ENCODE measurements at places on chromosomes 12 and 14.

DNA sequence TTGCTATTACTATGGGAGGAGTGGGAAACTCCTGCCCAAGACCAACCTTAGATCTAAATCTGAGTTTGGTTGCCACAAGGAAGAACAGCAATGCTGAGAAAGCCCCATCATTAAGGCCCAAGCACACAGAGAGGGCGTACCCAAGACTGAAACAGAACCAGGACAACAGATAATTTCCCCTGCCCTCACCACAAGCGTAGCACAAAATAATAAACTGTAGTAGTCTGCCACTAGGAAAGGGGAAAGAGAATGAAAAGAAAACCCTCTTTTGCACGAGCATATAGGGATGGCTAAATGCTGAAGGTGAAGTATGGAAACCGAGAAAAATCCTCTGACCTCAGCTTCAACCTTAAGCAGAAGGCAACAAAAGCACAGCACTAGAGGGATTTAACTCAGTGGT, 76.5 kb upstream of the DHRS4 start:
- H3K36me3 ChIP-seq = no peaks in the 10 kb centered on the region
- no peaks in the 10 kb centered on the region for H3K27me3 ChIP-seq
- no peaks in the 10 kb centered on the region for H3K4me1 ChIP-seq
- H3K4me3 ChIP-seq = no peak overlapping the region
- no peak overlapping the region for H3K27ac ChIP-seq
- no peak for DNase-seq

- H3K36me3 ChIP-seq = no peaks in the 10 kb centered on the region
- H3K4me1 ChIP-seq = no peaks in the 10 kb centered on the region
- H3K27me3 ChIP-seq = no peaks in the 10 kb centered on the region
- H3K4me3 ChIP-seq = no peak overlapping the region
- H3K27ac ChIP-seq = no peak overlapping the region
These were observed 1.3 kb upstream of the TEAD4 start for GRCh38 chr12:2957816-2958431.

GRCh38 chr12:55073043-55074022, 52.9 kb upstream of the OR9K2 start:
- no peaks in the 10 kb centered on the region for H3K27me3 ChIP-seq
- no peak overlapping the region for H3K4me3 ChIP-seq
- H3K27ac ChIP-seq = no peak overlapping the region
- no peaks in the 10 kb centered on the region for H3K36me3 ChIP-seq
- no peaks in the 10 kb centered on the region for H3K4me1 ChIP-seq
- DNase-seq = peak; percentile 72

GRCh38 chr14:34147461-34147860, 196.6 kb upstream of the EGLN3 start:
- no peak for DNase-seq
- no peaks in the 10 kb centered on the region for H3K4me1 ChIP-seq
- H3K27me3 ChIP-seq = no peaks in the 10 kb centered on the region
- no peak overlapping the region for H3K4me3 ChIP-seq
- no peak overlapping the region for H3K27ac ChIP-seq
- H3K36me3 ChIP-seq = no peaks in the 10 kb centered on the region

GRCh38 chr14:99300190-99300589, 28.2 kb upstream of the BCL11B start:
- no peak for DNase-seq
- no peaks in the 10 kb centered on the region for H3K36me3 ChIP-seq
- no peaks in the 10 kb centered on the region for H3K4me1 ChIP-seq
- no peaks in the 10 kb centered on the region for H3K27me3 ChIP-seq
- no peak overlapping the region for H3K4me3 ChIP-seq

DNA sequence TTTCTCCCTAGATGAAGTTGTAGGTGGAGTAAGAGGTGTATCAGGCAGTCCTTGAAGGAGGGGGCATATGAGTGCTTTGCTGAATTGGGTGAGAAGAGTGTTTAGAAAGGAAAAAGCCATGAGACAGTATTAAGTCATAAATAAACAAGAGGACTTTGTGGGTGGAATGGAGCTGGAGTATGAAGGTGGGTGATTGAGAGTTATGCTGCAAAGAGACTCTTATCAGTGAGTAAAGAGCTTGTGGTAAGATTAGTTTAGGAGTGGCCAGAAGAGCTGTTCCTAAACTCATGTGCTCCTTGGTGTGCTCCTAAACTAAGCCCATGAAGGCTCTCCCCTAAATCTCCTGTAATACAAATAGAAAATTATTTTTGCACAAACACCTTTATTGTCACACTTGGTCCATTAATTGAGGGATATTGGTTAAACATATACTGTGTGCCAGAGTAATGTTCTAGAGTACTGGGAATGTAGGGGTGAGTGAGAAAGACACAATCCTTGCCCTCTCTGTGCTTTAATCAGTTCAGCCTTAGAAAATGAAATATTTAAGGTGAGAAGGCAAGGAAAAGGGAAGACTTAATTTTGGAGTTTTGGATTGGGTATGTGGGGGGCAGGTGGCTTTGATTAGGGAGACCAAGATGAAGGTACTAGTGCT, 9.8 kb downstream of the CHPT1 start:
- no peaks in the 10 kb centered on the region for H3K4me1 ChIP-seq
- no peak for DNase-seq
- no peaks in the 10 kb centered on the region for H3K27me3 ChIP-seq
- H3K27ac ChIP-seq = no peak overlapping the region
- H3K4me3 ChIP-seq = no peak overlapping the region

DNA sequence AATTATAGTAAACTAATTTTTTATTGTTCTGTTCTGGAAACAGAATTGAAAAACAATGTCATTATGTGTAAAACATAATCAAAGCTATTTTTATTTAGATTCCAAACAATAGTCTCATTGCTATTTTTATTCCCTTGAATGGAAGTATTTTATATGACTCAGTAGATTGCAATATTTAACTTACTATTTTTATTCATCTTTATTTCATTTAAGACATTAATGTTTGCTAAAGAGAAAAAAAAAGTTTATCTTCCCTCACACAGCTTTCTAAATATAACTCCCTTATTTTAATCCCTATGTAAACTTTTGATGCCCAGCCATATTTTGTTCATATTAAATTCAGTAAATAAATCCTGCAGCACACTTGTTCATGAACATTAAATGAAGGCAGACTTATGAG, 622.4 kb downstream of the SLC6A15 start:
- no peaks in the 10 kb centered on the region for H3K36me3 ChIP-seq
- no peak overlapping the region for H3K4me3 ChIP-seq
- H3K27me3 ChIP-seq = no peaks in the 10 kb centered on the region
- DNase-seq = no peak

GRCh38 chr12:94684416-94685142, 34.2 kb upstream of the TMCC3 start:
- no peak overlapping the region for H3K4me3 ChIP-seq
- no peaks in the 10 kb centered on the region for H3K4me1 ChIP-seq
- no peaks in the 10 kb centered on the region for H3K27me3 ChIP-seq

DNA sequence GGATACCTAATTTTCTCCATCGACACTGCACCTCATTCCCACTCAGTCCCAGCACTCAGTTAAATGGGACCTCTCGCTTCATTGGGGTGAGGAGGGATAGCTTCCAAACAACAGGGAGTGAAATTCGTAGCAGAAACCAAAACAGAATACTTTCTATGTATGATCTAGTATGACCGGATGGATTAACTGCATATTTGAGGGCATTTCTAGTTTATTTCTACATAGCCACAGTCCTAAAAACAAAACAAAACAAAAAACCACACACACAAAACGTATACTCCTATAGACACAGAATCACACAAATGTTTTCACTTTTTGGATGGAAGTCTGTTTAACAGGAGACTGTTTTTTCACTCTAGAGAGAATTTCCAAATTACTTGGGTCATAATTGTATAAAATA, 307.5 kb upstream of the FKBP4 start:
- H3K27me3 ChIP-seq = no peaks in the 10 kb centered on the region
- no peak overlapping the region for H3K4me3 ChIP-seq
- no peaks in the 10 kb centered on the region for H3K36me3 ChIP-seq
- no peaks in the 10 kb centered on the region for H3K4me1 ChIP-seq
- no peak for DNase-seq
- no peak overlapping the region for H3K27ac ChIP-seq

- no peak overlapping the region for H3K4me3 ChIP-seq
- H3K36me3 ChIP-seq = no peaks in the 10 kb centered on the region
- DNase-seq = no peak
- H3K4me1 ChIP-seq = no peaks in the 10 kb centered on the region
- H3K27ac ChIP-seq = no peak overlapping the region
These were observed 11.4 kb downstream of the CMTM5 start for GRCh38 chr14:23387916-23388882.

GRCh38 chr14:57928732-57929131, 62.8 kb upstream of the SLC35F4 start:
- H3K4me1 ChIP-seq = no peaks in the 10 kb centered on the region
- H3K4me3 ChIP-seq = no peak overlapping the region
- no peak overlapping the region for H3K27ac ChIP-seq
- no peaks in the 10 kb centered on the region for H3K36me3 ChIP-seq

DNA sequence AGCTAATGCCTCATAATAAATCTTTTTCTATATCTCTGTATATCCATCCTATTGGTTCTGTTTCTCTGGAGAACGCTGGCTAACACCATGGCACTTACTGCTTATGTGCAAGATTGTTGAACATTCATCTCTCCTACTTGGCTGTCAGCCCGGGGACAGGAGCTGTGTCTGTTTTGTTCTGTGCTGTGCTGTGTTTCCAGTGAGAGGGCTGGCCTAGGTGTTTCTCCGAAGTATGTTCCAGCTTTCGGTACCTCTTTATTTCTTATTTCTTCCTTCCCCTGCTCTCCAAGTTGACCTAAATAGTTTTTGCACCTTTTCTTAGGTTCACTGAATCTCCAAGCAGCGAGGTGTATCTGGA, 18.8 kb upstream of the NR4A1 start:
- H3K27me3 ChIP-seq = no peaks in the 10 kb centered on the region
- H3K36me3 ChIP-seq = no peaks in the 10 kb centered on the region
- H3K27ac ChIP-seq = peak overlapping the region; percentile 77
- H3K4me3 ChIP-seq = peak overlapping the region; percentile 24
- no peak for DNase-seq

GRCh38 chr12:82593143-82593542, 93.6 kb upstream of the TMTC2 start:
- H3K36me3 ChIP-seq = no peaks in the 10 kb centered on the region
- H3K4me3 ChIP-seq = no peak overlapping the region
- no peaks in the 10 kb centered on the region for H3K4me1 ChIP-seq
- no peak for DNase-seq
- H3K27ac ChIP-seq = no peak overlapping the region

- no peak for DNase-seq
- no peak overlapping the region for H3K4me3 ChIP-seq
- no peaks in the 10 kb centered on the region for H3K36me3 ChIP-seq
- H3K27ac ChIP-seq = no peak overlapping the region
- H3K27me3 ChIP-seq = no peaks in the 10 kb centered on the region
These were observed 101.2 kb upstream of the EGLN3 start for GRCh38 chr14:34051966-34052657.

DNA sequence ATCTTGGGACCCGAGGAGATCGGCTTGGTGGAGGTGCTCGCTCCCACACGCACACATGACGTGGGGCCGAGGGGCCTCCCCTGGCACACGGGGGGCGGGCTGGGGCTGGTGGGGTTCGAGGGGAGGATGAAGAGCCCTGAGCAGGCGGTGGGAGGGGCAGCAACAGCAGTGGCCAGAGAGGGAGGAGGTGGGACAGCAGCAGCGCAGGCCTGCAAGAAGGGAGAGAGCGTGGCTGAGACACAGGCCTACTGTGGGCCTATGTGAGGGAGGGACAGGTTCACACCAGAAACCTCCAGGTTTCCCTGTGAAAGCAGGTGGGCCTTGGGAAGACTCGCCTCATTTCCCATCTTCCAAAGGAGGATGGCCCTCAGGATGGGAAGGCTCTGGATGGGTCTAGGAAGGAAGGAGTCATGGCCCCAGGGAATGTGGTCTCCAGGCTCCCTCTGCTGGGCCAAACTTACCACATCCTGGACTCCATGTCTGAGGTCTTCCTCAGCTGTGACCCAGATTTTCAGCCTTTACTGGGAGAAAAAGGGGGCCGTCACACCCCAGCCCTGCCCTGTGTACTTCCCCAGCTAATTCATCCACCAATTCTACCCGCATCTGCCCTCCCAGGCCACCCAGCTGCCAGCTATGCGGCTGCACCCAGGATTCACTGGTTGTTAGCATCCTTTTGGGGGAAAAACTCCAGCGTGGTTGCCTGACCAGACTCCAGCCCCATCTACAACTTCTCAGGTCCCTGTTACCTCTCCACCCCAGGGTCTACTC, 2.8 kb downstream of the PIANP start:
- H3K27ac ChIP-seq = no peak overlapping the region
- H3K27me3 ChIP-seq = no peaks in the 10 kb centered on the region
- H3K4me1 ChIP-seq = peaks cover 8% of the 10 kb centered on the region

- H3K27ac ChIP-seq = no peak overlapping the region
- H3K27me3 ChIP-seq = no peaks in the 10 kb centered on the region
- no peak for DNase-seq
- no peaks in the 10 kb centered on the region for H3K4me1 ChIP-seq
These were observed 7.5 kb downstream of the SLC15A5 start for GRCh38 chr12:16269946-16270345.

DNA sequence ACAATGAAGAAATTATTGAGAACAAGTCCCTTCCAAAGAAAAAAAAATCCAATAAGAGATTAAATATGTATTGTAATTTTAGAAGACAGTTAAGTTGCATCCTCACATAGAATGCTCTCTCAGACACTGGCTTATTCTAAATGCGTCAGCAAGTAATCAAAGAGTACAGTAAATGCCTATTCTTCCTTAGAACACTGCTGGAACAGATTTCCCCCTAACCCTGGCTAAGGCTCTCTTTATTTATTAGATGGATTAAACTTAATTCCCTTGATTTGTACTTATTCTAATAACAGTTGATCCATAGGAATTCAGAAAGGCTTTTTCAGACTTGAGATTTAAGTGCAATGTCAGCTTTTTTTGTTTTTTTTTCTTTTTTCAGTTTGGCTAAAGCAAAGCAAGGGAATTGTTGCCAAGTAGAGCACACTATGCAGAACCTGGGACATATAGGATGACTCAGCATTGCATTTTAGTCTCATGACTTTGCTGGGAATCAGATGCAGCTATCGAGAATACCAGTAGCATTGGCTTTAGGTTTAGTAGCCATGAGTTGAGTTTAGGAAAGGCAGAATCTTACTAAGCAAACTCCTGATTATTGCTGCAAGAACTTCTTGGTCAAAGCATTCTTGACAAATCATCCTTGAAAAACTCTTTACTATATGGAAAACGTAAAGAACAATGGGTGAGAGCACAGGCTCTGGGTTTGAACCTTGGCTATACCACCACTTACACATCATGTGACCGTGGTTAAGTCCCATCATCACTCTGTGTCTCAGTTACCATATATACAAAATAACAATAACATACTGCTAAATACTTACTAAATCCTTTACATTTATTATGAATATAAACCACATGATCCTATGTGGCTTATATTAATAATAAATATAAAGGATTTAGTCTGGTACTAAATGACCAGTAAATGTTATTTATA, 26.7 kb downstream of the MED21 start:
- no peaks in the 10 kb centered on the region for H3K27me3 ChIP-seq
- no peak overlapping the region for H3K27ac ChIP-seq
- no peaks in the 10 kb centered on the region for H3K4me1 ChIP-seq
- DNase-seq = no peak
- no peak overlapping the region for H3K4me3 ChIP-seq
- no peaks in the 10 kb centered on the region for H3K36me3 ChIP-seq

GRCh38 chr14:100899884-100900771, 3.4 kb downstream of the RTL1 start:
- no peaks in the 10 kb centered on the region for H3K27me3 ChIP-seq
- no peak overlapping the region for H3K4me3 ChIP-seq
- no peaks in the 10 kb centered on the region for H3K4me1 ChIP-seq
- H3K36me3 ChIP-seq = no peaks in the 10 kb centered on the region
- no peak for DNase-seq
